ENCODE measurements at places on chromosomes 5 and 9. TPM values are rescaled to one million over a fixed set of nuclear protein-coding genes. Genes with fewer than 3 reads are reported as not detected.

The CTXN3 gene
- total RNA-seq, result not detected

DNA sequence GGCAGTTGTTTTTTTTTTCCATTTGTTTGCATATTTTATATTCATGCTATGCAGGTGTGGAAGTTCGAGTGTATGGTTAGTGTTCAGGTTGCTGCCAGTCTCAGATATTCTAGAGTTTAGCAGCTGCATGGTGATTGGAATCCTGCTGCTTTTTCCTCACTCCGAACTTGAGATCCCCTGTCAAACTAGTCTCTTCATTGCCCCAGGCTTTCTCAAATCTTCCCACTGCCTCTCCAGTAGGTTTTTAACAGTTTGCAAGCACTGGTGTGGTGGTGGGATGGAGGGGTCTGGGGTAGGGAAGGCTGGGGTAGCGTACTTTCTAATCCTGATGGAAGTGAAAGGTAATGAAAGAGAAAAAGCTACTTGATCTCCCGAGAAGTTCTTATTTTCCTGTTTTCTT is 112.9 kb downstream of the CHSY3 start:
- DNase-seq, result no peak

DNA sequence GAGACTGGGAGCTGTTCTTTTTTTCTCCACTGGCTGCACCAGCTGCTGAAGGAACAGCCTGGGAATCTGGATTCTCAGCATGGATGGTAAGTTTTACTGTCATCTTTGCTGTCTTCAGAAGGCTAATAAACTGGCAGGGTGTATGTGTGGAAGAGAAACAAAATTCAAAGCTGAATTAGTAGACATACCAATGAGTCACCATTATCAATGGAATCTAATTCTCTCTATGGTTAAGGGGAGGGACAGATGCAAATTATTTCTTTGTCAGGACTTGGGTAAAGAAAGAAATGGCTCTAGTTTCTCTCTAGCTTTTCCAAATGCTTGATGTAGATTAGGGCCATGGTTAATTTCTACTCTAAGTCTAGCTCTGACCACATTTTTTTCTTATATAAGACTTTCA is 154.2 kb downstream of the MPDZ start:
- no peak for DNase-seq

DNA sequence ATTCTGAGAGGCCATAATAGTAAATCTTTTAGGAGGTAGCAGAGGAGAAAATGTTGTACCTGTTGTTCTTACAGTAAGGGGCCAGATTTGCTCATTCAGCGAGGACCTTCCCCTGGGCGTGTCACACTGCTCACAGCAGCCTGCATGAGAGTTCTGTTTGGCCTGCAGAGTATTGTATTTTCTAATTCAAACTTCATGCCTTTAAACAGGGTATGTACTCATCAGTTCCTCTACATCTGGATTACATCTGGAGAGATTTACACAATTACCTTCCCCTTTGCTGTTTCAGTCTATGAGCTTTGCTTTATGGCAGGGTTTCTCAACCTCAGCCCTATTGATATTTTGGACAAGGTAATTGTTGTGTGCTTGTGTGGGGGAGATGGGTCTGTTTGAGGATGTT is 170.9 kb upstream of the STK32A start:
- DNase-seq, result no peak

The ADRB2 gene
- total RNA-seq, result 0.93 TPM

DNA sequence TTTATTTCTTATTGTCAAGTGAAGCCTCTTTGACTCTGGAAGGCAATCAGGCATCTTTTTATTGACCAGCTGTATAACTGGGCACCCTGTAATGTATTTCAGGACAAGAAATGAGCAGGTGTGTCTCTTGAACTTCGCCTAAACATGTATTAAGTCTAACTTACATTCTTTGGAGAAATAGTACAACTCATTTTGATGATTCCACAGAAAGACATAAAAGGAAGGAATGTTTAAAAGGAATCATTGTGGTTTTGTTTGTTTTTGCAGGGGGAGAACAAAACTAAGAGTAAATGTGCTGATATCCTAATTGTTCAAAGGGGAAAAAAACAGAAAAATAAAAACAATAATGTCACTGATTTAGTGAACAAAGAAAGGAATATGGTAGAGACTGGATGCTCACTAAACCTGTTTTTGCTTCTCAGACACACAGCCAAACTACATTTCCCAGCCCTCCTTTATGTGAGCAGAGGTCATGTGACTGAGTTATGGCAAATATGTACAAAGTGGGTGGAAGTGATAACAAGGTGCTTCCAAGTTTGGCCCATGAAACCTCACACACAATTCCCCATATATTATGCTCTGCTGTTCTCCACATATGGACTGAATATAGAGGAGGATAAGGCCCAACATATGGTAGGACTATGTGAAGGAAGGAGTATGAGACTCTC is 150.6 kb upstream of the ACOT12 start:
- DNase-seq, result no peak

DNA sequence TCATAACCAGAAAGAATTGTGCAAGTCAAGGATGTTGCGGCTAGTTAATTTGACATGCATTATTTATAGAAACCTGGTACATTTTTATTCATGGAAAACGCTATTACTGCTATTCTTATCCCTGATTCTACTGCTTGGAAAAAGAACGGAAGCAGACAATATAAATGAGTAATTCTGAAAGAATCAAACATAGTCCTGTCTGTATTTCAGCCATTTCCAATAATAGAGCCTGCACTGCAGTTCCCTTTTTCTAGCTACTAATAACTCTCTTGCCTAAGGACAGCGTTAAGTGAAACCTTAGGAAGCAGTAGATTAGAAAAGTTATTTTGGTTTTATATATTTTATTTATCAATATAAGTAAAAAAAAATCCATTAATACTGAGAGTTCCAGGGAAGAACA is 414.9 kb downstream of the CYLC2 start:
- no peak for DNase-seq

GRCh38 chr9:75855509-75855908 is 35.0 kb upstream of the PCSK5 start:
- peak; percentile 49 for DNase-seq

DNA sequence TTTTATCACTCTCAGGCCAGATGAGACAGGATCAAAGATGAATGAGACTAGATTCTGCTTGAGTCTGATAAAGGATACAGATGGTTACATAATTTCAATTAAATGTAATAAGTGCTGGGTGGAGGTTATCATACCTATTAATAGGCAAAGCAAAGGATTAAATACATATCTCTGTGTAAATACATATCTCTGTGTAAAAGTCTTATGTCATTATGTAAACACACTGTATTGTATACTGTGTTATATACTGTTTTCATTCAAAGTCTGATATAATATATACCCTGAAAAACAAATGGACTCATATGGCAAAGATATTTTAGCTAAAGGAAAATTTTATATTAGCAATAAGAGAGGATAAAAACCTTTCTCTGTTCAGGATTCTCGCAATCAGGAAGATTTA is 605.8 kb upstream of the PTGER4 start:
- DNase-seq, result no peak

GRCh38 chr9:87498811-87499360 is 1.2 kb downstream of the DAPK1 start:
- no peak for DNase-seq

DNA sequence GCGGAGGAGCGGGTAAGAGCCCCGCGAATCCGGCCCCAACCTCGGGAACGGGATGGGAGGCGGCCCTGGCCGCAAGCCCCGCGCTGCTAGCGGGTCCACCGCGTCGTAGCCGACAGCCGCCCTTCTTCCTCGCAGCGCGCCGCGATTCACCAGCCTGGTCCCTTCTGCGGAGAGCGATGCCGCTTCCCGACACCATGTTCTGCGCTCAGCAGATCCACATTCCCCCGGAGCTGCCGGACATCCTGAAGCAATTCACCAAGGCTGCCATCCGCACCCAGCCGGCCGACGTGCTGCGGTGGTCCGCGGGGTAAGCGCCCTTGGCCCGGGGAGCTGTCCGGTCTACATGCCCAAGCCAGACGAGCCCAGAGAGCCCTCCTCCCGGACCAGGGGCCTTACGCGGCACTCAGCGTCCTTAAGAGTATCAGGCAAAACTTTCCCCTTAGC is 335 bp downstream of the ROPN1L start:
- DNase-seq, result no peak

- peak; percentile 27 for DNase-seq
Observed at GRCh38 chr5:122498163-122498562, 186.1 kb downstream of the SNCAIP start.

The PCDHGA9 gene
- 13.1 TPM for total RNA-seq

All from testis (tissue), 5 donors.